Daoy (cell line): ENCODE measurements at places on chromosomes 5 and 9. TPM values are rescaled to one million over a fixed set of nuclear protein-coding genes. Genes with fewer than 3 reads are reported as not detected.

DNA sequence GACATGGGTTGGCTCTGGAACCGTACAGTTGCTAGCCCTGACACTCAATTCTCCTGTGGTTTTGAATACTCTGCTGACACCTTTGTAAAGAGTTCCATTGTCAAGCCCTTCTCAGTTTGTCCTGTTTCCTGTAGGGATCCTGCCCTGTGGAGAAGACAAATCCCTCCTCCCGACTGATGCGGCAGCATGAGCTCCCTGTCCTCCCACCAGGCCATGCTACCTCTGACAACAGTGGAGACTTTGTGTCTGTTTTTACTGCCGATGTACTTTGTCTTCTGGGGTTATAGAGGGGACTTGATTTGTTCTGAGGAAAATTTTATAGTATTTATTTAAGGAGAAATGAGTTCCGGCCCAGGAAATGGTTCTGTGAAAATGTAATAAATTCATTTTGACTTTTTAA, 57.8 kb downstream of the PRLR start:
- no peak for DNase-seq

GRCh38 chr5:38783011-38783561, 62.7 kb upstream of the OSMR start:
- DNase-seq: peak; percentile 90

- DNase-seq: no peak
Observed at GRCh38 chr9:105308461-105309341, 64.2 kb downstream of the SLC44A1 start.

Gene WDR38
- 0.12 TPM in 1 of 2 replicates, not detected in the other for total RNA-seq

Gene EIF4E1B
- not detected in 2 replicates for total RNA-seq

Gene ISL1
- 2.7 and 7.1 TPM in 2 replicates for total RNA-seq
